ENCODE measurements at places on chromosomes 2 and 18.

- DNase-seq = no peak
Observed at GRCh38 chr2:30613001-30613400, 166.0 kb downstream of the LCLAT1 start.

DNA sequence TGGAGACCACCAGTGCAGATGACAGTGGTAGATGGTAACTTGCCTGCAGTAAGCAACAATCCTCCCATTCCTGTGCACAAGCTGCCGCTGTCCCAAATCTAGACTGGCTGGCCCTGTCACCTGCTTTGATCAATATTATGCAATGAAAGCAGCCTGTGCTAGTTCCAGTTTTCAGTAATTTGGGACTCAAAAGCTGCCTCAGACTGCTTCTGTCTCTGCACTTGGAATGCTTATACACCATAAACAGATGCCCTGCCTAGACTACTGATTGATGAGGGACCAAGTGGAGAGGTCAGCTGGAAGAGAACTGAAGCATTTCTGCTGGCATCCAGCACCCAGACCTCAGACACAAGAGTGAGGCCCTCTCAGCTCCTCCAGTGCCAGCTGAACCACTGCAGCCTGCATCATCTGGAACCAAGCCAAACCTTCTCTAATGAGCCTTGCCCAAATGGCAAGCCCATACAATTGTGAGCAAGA lies 24.9 kb downstream of the CCBE1 start:
- DNase-seq = no peak

GRCh38 chr2:2845806-2846315 lies 514.8 kb upstream of the MYT1L start:
- no peak for DNase-seq

DNA sequence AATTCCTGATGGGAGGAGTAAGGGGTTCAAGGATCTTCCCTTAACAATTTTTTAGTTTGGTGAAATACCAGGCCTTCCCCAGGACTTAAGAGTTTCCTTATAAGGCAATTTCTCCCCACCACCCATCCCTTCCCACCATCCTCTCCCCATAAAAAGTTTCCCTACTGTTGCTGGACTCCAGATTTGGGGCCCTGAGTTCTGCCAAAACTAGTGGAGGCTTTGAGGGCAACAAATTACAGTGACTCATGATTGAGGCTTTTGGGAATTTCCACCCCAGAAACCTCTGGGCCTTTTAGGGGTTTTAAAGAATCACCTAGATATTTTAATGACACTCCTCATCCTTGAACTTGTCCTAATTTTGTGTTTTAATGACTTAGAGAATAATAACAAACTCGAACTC lies 14.3 kb upstream of the EN1 start:
- DNase-seq = no peak

DNA sequence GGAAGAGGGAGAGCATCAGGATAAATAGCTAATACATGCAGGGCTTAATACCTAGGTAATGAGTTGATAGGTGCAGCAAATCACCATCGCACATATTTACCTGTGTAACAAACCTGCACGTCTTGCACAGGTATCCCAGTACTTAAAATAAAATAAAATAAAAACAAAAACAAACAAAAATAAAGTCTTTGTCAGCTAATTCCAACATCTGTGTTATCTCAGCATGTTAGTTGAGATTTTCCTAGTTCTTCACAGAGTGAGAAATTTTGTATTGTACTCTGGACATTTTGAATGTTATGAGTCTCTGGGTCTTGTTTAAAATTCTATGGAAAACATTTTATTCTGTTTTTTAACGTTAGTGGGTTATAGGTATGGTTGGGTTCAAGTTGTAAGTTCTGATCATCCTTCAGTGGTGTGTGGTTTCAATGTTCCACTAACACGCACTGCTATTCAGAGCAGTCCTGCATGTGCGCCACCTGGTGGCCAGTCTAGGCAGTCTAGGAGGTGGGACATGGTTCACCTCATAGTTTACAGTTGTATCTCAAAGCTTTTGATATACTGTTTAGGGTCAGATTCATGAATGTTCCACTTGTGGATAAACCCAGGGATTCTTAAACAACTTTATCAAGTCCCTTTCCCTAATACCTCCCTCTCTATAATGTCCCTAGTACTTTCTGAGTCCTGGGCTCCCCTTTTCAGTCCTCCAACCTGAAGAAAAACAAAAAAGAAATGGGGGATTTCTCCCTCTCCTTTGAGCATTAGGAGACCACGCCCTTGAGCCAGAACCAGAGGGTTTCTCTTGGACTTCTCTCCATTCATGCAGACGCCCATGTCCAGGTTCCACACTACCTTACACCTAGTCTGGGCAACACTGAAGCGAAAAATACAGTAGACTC lies 213.4 kb upstream of the GATA6 start:
- peak; percentile 38 for DNase-seq

DNA sequence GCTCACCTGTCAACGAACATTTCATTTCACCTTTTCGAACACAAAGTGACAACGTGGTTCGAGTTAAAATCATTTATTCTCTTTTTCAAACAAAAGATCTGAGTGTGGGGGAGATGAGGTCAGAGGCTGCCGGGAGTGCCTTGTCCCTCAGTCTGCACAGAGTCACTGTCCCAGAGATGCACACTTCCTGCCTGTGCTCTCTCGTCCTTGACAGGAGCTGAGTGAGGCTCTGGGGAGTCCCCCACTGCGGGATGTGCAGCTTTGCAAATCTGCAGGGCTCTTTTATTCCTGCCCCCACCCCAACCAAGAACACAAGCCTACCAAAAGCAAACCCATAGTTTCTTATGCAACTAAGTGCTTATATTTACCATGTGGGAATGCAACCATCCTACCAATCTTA lies 497.8 kb downstream of the EIPR1 start:
- peak; percentile 44 for DNase-seq

DNA sequence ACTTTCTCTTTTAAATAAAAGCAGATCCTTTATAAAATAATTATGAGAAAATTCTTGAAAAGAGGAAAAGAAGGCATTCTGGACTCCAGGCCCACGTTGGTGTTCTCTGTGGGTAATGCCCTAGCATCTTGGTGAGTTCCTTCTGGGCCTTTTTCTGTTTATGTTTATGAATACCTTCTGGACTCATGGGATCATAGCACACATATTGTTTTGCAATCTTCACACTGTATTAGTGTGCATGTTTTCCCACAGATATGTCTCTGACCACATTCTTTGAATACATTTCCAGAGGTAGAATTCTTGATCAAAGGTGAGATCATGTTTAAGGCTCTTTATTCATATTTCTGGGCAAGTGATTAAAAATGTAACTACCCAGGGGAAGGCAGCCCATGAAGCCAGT lies 15.9 kb downstream of the GLI2 start:
- DNase-seq = no peak

DNA sequence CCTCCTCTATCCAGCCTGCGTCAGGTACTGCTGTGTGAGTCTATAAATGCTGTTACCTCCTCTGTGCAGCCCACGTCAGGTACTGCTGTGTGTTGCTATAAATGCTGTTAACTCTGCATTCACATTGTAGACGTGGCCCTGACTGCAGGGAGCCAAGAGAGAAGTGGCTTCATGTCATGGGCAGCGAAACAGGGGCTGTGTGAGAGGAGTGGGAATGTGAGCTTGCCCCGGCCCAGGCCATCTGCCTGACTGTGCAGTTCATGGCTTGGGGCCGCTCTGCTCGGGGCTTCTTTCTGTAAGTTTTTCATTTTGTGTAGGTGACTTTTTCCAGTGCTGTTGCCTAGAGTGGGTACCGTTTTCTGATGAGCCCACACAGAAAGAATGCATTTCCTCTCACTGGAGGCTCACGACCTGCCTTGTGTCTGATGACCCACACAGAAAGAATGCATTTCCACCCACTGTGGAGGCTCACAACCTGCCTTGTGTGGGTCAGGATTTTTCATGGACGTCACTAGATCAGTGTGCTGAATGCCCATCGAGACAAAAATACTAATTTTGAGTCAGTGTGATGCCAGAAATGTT lies 104.5 kb downstream of the SNTG2 start:
- no peak for DNase-seq

- no peak for DNase-seq
Observed at GRCh38 chr2:54783349-54783748, 59.9 kb downstream of the EML6 start.

DNA sequence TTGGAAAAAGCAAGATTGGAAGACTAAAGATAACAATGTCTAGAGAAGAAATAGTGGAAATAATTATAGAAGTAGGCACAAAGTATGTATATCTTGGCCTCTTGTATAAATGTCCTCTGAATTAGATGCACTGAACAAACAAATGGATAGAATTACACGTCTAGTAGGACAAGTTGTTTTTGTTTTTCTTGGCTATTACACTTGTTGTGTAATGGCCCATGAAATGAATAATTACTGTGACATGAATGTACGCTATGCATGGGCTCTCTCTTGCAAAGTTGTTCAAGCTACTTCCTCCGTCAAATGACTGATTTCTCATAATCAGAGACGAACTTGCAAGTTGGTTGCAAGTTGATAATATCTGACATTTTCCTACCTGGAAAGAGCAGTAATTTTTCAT lies 126.2 kb downstream of the PDE1A start:
- DNase-seq = no peak

GRCh38 chr2:86392873-86393518 lies 48.2 kb upstream of the KDM3A start:
- no peak for DNase-seq

- DNase-seq = no peak
Observed at GRCh38 chr2:198441901-198442300, 637.5 kb downstream of the PLCL1 start.

- DNase-seq = no peak
Observed at GRCh38 chr2:124961132-124961531, 936.0 kb downstream of the CNTNAP5 start.

- no peak for DNase-seq
Observed at GRCh38 chr18:72342933-72343332, 201.2 kb downstream of the CBLN2 start.

GRCh38 chr2:121727950-121728349 lies 8.7 kb downstream of the NIFK start:
- DNase-seq = no peak

GRCh38 chr2:109277406-109277805 lies 148.4 kb downstream of the SH3RF3 start:
- no peak for DNase-seq

- DNase-seq = no peak
Observed at GRCh38 chr2:63673865-63674533, 85.2 kb downstream of the MDH1 start.

- DNase-seq = no peak
Observed at GRCh38 chr2:45882707-45883602, 231.5 kb downstream of the PRKCE start.

DNA sequence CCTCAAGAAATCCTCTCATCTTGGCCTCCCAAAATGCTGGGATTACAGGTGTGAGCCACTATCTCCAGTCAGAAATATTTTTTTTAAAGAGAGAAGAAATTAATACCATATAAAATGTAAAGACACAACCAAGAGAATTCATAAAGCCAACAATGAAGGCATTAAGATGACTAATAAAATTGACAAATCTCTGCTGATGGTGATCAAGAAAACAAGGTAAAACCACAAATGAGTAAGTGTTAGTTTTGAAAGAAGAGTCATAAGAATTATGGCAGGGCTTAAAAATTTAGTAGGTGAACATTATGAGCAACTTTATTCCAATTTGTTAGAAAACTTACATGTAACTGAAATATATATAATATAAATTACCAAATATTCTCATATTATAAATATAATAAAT lies 752.8 kb upstream of the CELF4 start:
- DNase-seq = no peak

- no peak for DNase-seq
Observed at GRCh38 chr2:152649997-152650396, 67.3 kb downstream of the PRPF40A start.

- no peak for DNase-seq
Observed at GRCh38 chr18:25544546-25545287, 192.8 kb upstream of the ZNF521 start.

DNA sequence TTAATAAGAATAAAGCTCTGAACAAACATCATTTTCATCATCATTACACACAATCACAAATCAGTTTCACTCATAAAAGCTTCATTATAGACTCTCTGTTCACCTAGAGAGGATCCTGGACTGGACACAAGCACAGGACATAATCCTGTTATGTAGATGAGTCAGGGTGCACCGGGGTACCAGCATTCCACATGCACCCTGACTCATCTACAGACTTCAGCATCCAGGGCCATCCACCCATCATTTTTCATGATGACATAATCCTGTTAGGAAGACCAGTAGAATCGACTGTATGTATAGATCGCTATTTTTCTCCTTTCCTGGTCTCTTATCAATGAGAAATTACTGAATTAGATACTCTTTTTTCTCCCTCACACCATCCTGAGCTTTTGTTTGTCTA lies 73.7 kb upstream of the PIK3C3 start:
- DNase-seq = no peak

DNA sequence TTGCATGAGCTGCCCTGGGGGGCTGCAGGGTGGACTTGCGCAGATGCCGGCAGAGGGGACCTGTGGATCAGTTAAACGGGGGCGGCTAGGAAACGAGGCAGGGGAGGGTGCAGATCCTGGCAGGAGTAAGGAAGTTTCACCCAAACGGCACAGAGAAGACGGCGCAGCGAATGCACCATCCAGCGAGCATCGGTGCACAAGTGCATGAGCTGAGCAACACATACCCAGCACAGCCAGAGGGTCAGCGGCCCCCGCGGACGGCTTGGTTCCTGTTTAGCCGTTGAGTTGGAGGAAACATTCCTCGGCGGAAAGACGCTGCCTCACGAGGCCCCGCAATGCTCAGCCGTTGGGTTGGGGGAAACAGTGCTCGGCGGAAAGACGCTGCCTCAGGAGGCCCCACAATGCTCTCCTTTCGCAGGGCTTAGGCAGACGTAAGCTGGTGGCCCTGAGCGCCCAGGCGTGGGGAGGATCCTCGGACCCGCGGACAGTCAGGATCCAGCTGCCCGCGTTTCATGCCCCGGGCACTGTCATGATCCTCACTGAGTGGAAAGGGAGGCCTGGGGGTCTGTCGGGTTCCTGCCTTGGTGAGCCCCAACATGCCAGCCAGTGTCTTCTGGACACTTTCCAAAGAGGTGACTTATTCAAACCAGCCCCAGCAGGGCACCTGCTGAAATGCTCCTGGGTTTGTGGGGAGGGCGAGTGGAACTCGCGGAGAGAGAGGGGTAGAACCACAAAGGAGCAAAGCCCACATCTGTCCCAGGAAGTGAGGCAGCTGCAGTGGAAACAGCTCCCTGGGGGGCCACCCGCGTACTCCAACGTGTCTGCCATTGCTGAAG lies 86.3 kb downstream of the NDUFA10 start:
- DNase-seq = no peak

DNA sequence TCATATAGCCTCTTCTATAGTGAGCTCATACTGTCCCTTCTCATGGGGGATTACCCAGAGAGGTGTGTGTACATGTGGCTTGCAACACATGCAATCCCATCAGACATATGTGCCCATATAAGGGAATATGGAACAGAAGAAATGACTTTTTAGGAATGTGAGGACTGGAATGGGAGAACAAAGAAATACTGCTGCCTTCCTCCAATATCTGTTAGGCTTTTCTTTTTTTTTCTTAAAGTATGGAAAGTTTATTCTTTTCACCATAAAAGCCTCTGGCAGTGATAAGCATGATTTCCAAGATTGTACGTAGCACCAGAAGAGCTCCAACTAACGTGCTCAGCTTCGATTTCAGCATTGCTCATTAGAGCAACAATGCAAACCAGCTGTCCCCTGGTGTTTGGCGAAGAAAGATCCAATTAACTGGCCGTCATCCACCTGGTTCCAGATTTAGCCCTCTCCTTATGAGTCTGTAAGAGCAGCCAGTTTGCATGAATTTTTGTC lies 113.6 kb downstream of the ADCYAP1 start:
- no peak for DNase-seq

- DNase-seq = no peak
Observed at GRCh38 chr18:59477849-59478248, 118.8 kb upstream of the LMAN1 start.

Data from GM12892 (cell line).